CD4-positive, alpha-beta T cell treated with Interleukin-17A for 4 hours (primary cell): ENCODE measurements at places on chromosomes 1 and 21.
A peak's percentile ranks its signal among the peaks of the same experiment; 100 is the strongest.

GRCh38 chr1:31587720-31588423 lies 11.6 kb downstream of the TINAGL1 start:
- DNase-seq: peak; percentile 44

DNA sequence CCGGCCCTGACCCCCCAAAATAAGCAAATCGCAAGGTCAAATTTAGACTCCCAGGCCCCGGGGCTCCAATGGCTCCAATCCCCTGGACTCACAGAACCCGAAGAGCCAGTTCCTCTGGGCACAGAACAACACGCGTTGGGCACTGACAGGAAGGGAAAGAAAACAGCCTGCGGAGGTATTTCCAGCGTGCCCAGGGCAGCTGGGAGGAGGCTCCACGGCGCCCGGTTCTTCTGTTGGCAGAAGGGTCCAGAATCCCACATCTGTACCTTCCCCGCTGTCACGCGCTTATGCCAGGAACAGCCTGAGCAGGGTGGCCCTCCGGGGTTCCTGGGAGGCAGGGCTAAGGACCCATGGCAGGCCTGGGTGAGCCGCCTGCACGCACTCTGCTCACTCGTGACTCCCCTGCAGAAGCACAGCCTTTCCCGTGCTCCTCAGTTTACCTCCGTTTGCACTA lies 85.5 kb downstream of the RIPK4 start:
- DNase-seq: no peak

GRCh38 chr1:233719655-233720341 lies 105.9 kb downstream of the KCNK1 start:
- DNase-seq: no peak

DNA sequence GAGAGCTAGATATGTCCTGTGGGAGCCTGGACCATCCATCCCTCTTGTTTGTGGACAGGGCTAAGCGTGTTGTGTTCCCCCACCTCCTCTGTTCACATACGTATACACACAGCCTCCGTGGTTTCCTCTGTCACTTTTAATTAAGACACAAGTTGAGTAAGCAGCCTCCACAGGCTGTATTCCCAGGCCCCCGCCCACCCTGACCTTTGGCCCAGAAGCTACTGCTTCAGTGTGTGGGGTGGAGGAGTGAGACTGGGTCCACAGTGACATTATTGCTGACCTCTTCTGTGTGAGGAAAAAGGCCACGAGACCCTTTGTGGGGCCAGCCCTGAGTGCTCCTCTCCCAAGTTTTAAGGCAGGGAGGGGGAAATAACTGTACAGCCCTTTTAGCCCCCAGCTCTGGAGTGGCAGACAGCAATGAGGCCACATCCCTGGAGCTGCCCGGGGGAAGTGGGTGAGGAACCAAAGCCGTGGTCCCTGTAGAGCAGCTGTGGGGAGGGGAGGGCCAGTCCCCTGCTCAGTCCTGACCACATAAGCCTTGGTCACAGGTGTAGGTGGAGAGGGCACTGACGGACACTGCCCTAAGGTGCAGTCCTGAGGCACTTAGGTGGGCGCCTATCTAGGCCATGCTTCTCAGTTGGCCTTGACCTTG lies 4.4 kb downstream of the ELOVL1 start:
- DNase-seq: no peak

GRCh38 chr1:178684111-178684510 lies 40.9 kb upstream of the RALGPS2 start:
- no peak for DNase-seq

- no peak for DNase-seq
These were observed 131.2 kb upstream of the ZNHIT6 start for GRCh38 chr1:85839459-85839858.

DNA sequence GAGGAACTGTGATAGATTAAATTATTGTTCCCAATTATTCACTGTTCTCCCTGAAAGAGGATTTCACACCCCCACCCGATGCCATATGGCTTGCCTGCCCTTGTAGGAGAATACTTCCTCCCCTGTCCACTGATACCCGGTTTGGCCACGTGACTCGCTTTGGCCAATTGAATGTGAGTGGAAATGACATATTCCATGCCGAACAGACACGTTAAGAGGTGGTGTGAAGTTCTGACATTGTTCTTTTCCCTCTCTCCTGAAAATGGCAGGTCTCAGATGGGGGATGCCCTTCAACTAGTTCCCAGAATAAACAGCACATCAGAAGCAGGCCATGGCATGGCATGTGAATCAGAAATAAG lies 5.3 kb downstream of the STUM start:
- DNase-seq: no peak

DNA sequence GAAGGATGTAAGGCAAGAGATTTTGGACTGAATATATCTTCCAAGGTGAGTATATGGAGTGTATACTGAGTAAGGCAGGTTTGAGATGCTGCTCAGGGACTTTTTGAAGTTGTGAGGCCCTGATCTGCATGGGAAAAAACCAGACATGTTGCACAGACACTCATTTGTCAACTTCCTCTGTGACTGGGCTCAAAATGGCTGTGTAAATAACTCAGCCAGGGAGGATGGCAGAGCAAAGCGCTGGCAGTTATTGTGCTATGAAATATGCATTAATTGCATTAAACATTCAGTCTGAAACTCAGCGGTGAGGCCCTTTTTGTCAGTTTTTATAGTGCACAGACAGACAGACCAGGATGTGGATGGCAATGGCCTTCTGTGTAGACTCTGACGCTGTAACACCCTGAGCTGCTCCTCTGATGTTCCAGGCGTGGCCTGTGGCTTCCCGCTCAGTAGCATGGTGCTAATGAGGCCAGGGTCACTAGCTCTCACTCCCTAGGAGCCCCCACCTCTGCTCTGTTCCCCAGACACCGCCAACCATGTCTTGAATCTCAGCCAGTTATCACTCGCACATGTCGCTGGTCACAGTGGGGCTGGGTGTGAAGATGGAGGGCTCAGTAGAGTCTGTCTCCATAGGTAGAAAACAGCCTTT lies 307.0 kb upstream of the PROX1 start:
- DNase-seq: no peak

GRCh38 chr1:202944438-202944921 lies 13.6 kb downstream of the ADIPOR1 start:
- no peak for DNase-seq

DNA sequence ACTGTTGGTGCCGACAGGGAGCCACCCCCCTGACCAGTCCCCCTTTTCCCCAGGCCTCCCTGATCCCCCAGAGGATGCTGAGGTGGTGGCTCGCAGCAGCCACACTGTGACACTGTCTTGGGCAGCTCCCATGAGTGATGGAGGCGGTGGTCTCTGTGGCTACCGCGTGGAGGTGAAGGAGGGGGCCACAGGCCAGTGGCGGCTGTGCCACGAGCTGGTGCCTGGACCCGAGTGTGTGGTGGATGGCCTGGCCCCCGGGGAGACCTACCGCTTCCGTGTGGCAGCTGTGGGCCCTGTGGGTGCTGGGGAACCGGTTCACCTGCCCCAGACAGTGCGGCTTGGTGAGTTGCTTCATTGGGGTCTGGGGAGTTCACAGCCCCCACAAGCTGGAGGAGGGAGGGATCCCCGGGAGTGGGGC lies 89.2 kb downstream of the TRIM11 start:
- DNase-seq: no peak

DNA sequence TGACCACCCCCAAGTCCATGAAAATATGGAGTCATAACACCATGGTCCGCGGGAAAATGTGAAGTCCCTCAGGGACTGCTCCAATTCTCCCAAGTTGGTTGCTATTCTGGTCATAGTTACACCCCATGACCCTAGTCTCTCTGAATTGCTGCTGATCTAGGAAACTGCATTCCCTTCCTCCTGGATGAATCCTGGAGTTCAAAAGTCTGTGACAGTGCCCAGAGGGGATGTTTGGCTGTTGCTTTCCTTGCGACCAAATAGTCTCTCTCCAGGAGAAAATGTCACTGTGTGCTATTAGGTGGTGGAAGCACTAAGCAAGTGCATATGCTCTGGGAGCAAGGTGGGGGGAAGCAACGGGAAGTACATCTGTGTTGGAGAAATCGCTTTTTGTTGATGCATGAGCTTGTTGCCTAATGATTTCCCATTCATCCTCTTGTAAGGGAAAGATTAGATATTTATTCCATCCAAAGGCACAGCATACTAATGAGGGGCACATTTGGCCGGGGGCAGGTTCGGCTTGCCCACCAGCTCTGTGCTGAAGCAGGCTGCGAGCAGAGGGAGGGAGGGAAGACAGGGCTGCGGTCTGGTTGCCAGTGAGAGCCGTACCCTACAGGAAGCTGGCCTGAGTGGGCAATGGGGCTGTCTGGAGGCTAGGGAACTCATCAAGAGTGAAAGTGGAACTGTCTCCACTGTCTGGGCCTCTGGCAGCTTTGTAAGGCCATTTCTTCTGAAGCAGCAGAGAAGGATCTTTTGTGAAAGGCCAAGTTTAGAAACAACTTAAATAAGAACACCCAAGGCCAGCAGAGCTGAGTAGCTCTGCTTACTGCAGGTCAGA lies 27.2 kb downstream of the SYT6 start:
- DNase-seq: no peak

- no peak for DNase-seq
These were observed 50.0 kb upstream of the C21orf91 start for GRCh38 chr21:17869115-17869514.

DNA sequence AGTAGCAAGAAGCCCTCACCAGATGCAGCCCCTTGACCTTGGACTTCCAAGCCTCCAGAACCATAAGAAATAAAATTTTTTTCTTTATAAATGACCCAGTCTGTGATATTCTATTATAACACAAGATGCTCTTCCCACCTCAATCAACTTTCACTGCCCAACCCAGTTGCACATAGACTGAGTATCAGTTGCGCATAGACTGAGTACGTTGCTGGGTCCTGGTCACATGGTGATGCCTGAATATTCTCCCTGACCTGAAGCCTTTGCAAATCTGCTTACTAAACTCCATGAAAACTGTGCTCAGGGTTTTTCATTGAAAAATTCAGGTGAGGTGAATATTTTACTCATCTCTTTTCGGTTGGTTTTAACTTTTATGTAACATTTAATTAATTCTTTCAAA lies 59.2 kb downstream of the ETS2 start:
- DNase-seq: no peak

- DNase-seq: no peak
These were observed 29.6 kb upstream of the CPLANE2 start for GRCh38 chr1:16266411-16267118.

GRCh38 chr1:215647738-215648137 lies 80.6 kb downstream of the KCTD3 start:
- no peak for DNase-seq

GRCh38 chr1:1943834-1944570 lies 24.9 kb upstream of the TMEM52 start:
- peak; percentile 71 for DNase-seq

DNA sequence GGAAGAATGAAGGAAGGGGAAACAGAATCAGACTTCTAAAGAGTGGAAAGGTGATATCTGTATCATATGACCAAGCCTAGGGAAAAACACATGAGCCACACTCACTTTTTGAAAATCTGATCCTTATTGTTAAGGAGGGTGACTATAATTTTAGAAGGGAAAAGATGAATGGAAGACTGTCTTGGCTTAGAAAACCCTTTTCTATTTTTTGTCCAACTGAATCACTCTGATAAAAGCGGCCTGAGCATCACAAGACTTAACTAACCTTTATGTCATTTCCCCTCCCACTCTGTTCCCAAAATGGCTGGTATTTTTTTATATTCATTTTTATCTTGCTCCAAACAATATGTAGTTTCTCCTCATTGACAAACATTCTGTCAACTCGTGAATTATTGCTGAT lies 169.8 kb downstream of the C1orf21 start:
- no peak for DNase-seq

DNA sequence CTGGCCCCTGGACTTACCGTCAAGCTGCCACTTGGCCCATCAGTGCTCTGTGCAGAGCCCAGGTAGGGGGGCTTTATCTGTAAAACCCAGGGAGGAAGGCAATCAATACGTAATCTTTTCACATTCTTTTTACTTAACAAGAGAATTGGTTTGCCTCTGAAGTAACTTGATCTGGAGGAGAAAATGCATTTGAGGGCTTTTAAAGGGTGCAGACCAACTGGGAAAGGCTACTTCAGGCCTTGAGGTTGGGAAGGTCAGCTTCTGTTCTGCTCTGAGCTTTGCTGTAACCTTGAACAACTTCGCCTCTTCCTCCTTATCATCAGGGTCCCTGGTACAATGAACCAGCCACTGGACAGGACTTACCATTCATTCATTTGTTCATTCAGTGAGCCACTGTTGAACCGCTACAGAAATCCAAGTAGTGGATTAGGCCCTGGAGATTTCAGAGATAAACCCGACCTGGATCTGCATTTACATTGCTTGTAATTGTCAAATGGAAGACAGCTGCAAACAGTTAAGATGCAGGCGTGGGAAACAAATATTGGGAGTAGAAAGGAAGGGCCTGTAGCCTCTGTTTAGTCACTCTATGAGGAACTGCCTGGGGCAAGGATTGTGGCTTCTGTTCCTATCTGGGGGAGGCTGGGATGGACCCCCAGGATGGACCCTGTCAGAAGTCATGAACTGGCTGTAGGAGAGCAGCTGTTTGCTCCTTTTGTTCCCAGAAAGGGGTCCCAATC lies 90.9 kb downstream of the MAN1C1 start:
- no peak for DNase-seq

DNA sequence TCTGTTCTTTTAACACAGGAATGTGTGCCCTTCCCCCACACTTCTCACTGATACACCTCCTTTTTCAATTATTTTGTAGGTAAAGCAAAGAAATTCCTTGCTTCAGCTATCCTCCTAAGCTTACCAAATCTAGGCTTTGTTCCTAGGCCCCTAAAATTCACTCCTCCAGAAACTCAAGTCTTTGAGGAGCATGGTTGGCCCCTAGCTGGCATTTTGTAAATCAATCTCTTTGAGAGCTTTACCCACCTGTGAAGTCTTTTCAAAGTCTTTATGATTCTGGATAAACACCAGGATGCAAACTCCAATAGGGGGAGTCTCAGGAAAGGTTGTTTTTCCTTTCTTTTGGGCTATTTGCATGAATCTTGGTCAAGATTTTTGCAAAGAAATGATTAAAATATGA lies 82.9 kb upstream of the ZNF644 start:
- no peak for DNase-seq

DNA sequence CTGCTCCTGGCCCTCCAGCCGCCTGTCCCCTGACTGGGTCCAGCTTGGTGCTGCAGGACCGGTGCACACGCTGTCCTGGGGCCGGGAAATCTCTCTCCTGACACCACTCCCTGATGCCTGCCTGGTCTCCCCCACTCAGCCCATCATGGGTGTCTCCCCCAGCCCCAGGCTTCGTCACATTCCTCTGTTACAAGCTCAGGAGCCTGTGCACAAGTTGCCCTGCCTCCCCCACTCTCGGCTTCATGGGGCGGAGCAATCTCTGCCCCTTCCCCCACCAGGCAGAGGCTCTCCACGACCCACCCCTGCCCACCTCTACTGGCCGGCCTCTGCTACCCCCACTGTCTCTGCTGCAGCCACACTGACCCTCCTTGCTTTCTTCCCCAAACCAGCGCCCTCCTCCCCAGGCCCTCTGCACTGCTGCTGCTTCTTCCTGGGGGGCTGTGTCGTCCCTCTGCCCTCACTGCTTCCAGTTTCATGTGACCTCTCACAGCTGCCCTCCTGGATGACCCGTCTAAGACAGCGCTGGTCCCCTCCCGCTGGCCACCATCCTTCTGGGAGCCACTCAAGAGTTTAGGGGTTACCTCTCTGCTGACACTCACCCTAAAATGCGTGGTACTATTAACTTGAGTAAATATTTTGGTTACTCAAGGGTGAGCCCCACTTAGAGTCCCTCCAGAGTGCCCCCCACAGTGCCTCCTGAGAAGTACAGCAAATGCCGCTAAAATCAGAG lies 5.7 kb upstream of the RIPK4 start:
- no peak for DNase-seq
